HS-5 (cell line): ENCODE measurements at places on chromosomes 5 and 9.
A peak's percentile ranks its signal among the peaks of the same experiment; 100 is the strongest.

DNA sequence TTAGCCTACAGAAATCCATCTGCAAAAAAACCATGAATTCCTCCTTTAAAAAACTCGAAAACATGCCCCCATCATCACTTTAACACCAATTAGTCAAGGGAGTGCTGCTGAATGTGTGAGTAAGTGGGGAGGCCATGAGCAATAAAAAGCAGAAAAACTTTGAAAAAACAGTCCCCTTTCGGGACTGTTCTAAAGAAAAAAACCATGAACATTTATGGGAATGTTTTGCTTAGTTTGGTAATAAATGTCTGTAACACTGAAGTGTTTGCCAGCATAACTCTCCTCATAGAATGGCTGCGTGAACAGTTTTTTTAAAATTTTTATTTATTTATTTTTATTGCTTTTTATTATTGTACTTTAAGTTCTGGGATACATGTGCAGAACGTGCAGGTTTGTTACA, 99.4 kb upstream of the TARS1 start:
- DNase-seq = no peak

- DNase-seq = no peak
These were observed 194.7 kb downstream of the CACNA1B start for GRCh38 chr9:138072161-138072842.

DNA sequence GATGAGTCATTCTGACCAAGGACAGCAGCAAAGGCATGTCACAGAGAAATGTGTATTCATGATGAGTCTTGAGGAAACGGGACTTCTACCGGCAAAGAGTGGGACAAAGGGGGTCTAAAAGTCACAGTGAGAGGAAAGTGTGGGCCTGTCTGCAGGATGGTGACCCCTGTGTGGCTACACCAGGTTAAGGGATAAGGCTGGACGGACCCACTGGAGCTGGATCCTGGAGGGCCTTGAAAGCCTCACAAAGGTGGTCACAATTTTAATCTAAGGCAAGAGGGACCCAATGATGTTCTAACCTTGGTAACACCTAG, 176.5 kb downstream of the CDK5RAP2 start:
- no peak for DNase-seq

GRCh38 chr9:93801120-93801519, 154.0 kb downstream of the BARX1 start:
- no peak for DNase-seq

DNA sequence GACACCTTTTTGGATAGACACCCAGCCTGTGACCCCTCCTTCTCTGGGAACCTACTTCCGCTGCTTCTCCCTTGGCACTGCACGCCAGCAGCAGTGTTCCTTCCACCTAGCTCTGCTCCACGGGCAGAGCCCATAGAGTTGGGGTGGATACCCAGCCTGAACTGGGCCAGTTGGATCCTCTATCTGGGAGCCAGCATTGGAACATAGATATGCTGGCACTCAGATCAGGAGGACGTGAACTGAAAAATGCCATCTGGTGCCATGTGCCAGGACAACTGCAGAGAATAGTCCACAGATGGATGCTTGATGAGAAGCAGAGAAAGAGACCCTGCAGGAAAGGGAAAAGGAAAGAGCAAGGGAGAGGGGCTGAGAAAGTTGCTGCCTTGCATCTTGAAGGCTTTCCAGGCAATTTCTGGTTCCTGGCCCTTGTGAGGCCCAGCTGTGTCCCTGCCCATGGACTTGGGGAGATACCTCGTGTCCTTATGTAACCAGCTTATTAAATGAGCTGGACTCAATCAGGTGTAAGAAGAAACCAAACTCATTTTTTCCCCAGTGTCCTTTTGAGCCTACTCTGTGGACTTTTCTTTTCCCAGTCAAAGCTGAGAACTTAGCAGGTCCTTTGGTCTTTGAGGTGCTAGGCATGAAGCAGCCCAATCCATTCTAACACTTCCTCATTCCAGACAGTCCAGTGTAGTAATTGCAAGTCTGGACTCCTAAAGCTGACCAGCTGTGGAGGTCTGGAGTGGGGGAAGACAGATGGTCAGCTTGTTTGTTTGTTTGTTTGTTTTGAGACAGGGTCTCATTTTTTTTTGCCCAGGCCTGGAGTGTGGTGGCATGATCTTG, 39.1 kb downstream of the ANGPTL2 start:
- no peak for DNase-seq

GRCh38 chr5:158845941-158846340, 253.8 kb downstream of the EBF1 start:
- no peak for DNase-seq

DNA sequence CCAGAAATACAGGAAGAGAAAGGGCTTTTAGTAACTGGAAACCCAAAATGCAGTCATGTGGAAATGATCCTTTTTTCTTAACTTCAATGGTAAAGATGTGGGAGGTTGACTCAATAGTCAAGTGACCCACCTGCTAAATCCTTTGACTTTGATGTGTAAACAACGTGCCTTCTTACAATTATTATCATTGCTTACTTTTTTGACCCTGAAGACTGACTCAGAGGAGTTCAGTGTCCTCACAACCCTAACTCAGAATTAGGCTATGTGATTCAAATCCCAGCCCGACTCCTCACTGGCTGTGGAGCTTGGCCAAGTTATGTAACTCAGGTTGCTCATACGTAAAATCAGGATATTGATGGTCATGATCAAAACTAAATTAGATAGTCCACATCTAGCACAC, 27.9 kb downstream of the ANXA1 start:
- peak; percentile 39 for DNase-seq

DNA sequence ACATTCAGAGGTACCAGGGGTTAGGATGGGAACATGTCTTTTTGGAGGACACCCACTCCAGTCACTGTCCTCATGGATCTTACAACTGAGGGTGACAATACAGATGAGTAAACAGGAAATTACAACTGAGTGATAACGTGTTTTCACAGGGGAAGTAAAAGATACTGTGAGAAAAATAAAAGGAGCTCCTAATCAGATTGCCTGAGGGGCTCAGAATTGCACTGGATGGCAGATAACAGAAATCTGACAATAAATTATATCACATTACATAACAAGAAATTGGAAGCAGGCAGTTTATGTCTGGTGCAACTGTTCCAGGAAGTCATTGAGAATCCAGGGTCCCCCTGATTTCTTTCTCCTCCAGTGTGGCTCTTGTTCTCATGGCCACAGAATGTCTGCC, 40.1 kb upstream of the PCSK1 start:
- DNase-seq = no peak
